GM23338 (cell line): ENCODE measurements at places on chromosomes 12 and 14. TPM values are rescaled to one million over a fixed set of nuclear protein-coding genes. Genes with fewer than 3 reads are reported as not detected.

DNA sequence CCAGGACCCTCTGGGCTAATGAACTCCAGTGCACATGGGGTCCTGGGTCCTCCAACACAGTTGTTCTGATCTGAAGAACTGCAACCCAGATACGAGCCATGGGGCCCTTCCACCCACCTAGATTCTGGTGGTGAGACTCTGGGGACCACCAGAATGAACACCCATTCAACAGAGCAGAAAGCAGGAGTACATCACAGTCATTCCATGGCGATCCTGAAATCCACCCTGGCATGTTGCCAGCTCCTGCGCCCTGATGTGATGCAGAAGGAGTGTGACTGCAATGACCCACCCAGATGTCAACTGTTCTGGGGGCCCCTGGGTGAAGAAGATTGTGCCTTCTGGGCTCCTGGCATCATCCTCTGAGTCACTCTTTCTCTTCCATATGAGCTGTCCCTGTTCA is 211.6 kb downstream of the KIF26A start:
- DNase-seq = no peak

Gene MAP1LC3B2
- 0.54 and 1.3 TPM in 2 replicates for total RNA-seq

GRCh38 chr14:99147366-99147740 is 124.6 kb downstream of the BCL11B start:
- no peak for DNase-seq

- no peak for DNase-seq
Observed at GRCh38 chr12:2154050-2154449, 101.3 kb downstream of the CACNA1C start.

Gene RIN3
- total RNA-seq = 0.78 and 0.97 TPM in 2 replicates

- DNase-seq = no peak
Observed at GRCh38 chr14:42391146-42391834, 784.6 kb downstream of the LRFN5 start.

Gene RNASE4
- 1.6 and 2.0 TPM in 2 replicates for total RNA-seq

- no peak for DNase-seq
Observed at GRCh38 chr12:113732916-113733315, 233.2 kb downstream of the RBM19 start.

DNA sequence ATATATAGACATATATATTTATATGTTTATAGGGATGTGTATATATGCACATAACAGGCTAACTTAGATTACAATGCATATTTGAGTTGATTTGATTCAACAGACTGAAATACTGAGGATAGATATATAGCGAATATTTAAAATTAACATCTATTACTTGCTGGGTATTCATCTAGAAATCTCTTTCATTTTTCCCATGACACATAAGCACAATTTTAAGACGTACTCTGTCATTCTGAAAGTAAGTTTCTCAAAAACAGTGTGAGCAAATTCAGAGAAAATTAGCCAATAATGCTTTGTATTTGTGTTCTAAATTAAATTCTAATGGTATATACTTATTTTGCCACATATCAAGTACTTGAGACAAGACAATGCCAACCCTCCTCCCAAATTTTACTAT is 907.5 kb upstream of the MDGA2 start:
- no peak for DNase-seq

GRCh38 chr12:19018302-19018970 is 111.1 kb upstream of the PLEKHA5 start:
- no peak for DNase-seq

GRCh38 chr12:68291396-68292036 is 38.1 kb upstream of the IL22 start:
- DNase-seq = no peak

GRCh38 chr14:33790996-33791395 is 159.9 kb downstream of the EGLN3 start:
- no peak for DNase-seq

- DNase-seq = no peak
Observed at GRCh38 chr12:92342574-92342973, 196.9 kb upstream of the BTG1 start.

Gene ETFBKMT
- 2.3 and 3.2 TPM in 2 replicates for total RNA-seq

- no peak for DNase-seq
Observed at GRCh38 chr14:68934066-68934465, 45.0 kb downstream of the ACTN1 start.

Gene BHLHE41
- total RNA-seq = 1.6 and 3.7 TPM in 2 replicates

DNA sequence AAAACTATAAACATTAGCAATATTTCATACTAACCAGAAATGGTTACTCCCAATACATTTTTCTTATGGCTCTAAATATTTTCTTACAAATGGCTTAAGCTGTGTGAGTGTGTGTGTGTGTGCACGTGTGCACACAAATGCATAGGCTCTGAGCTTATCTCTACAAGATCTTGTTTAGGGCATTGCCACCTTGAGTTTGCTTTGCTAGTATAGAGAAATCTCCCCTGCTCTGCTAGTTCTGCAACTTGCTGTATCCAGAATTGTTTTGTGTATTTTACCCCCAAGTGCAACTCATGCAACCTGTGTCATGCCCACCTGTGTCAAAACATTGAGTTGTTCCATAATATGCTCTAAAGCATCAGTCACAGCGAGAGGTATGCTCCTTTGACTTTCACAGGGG is 72.5 kb upstream of the DUSP6 start:
- DNase-seq = no peak

Gene NRDE2
- 8.6 and 9.8 TPM in 2 replicates for total RNA-seq

- DNase-seq = no peak
Observed at GRCh38 chr12:108722992-108723766, 8.1 kb downstream of the CORO1C start.

- no peak for DNase-seq
Observed at GRCh38 chr12:13273097-13273496, 76.6 kb downstream of the EMP1 start.

DNA sequence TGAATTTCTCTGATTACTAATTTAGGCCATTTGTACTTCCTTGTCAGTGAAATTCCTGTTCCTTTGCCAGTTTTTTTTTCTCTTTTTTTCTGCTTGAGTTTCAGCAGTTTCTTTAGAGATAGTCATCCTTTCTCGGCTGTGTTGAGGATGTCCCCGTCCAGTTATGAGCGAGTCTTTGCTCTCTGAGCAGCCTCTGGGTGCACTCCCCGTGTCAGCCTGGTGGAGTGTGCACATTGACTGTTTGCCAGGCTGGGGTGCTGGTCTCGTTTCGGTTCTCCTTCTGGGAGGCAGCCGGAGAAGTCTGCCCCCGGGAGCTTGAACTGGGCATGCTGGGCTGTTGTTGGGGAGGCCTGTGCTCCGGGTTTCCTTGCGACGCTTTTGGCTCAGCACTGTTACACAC is 3.0 kb downstream of the PACS2 start:
- DNase-seq = no peak
